ENCODE measurements at places on chromosomes 5 and 9. TPM values are rescaled to one million over a fixed set of nuclear protein-coding genes. Genes with fewer than 3 reads are reported as not detected.
A peak's percentile ranks its signal among the peaks of the same experiment; 100 is the strongest.

GRCh38 chr5:150066436-150066835, 19.9 kb downstream of the CSF1R start:
- DNase-seq: no peak

GRCh38 chr9:35976726-35977125, 18.8 kb upstream of the OR2S2 start:
- DNase-seq: no peak

IL5 gene
- polyA plus RNA-seq: not detected

GRCh38 chr5:135977375-135977928, 22.7 kb upstream of the LECT2 start:
- peak; percentile 52 for DNase-seq

CBY3 gene
- 1.4 TPM for polyA plus RNA-seq

ORM2 gene
- polyA plus RNA-seq: not detected

DNA sequence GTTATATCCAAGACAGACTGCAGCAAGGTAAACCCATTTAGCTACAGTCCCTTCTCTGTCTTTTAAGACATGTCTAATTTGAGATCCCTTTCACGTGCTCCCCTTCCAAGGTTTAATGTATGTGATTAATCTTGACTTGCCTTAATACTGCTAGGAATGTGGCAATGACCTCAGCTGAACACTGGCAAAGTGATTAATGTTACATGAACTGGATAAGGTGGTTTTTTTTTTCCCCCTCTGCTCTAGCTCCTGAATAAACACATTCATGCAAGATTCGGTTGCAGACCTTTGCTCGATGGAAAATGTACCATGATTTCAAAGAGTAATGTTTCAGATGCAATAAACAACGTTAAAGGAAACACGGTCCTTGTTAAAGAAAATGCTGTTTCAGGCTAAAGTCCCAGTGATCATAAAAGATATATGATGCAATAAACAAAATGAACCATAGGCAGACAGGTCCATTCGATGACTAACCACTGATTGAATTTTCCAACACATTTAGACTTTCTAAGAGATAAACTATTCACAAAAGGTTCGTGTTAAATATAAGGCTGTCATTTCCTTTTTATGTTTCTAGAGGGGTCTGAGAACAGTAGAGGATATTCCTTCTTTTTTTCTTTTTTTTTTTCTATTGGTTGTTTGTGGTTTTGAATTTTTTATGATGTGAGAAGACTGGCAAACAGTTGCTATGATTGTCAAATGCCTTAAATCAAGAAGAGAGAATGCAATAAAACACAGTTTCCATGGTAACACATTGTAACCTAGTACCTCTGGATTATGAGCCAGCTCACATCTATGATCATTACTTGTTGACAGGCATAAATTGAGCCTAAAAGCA, 44.7 kb upstream of the ZNF608 start:
- no peak for DNase-seq

DNA sequence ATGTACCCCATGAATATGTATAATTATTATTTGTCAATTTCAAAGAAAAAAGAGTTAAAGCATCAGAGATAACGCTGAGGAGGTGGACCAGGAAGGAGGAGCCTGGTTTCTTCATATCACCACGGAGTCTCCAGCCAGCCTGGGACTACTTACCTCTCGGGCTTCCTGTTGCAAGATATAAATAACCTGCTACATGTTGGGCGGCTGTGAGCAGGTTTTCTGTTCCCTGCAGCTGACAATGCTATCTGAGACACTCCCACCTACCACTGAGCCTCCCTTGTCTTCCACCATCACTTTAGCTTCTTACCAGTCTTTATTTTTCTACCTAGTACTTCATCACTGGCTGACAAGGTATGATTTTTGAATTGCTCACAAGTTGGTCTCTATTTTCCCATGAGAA, 102.7 kb upstream of the CPEB4 start:
- no peak for DNase-seq

- DNase-seq: no peak
Observed at GRCh38 chr9:134809826-134810225, 70.8 kb upstream of the FCN2 start.

GRCh38 chr5:108649106-108649505, 98.6 kb upstream of the FER start:
- no peak for DNase-seq

RLN2 gene
- polyA plus RNA-seq: 5.6 TPM

DNA sequence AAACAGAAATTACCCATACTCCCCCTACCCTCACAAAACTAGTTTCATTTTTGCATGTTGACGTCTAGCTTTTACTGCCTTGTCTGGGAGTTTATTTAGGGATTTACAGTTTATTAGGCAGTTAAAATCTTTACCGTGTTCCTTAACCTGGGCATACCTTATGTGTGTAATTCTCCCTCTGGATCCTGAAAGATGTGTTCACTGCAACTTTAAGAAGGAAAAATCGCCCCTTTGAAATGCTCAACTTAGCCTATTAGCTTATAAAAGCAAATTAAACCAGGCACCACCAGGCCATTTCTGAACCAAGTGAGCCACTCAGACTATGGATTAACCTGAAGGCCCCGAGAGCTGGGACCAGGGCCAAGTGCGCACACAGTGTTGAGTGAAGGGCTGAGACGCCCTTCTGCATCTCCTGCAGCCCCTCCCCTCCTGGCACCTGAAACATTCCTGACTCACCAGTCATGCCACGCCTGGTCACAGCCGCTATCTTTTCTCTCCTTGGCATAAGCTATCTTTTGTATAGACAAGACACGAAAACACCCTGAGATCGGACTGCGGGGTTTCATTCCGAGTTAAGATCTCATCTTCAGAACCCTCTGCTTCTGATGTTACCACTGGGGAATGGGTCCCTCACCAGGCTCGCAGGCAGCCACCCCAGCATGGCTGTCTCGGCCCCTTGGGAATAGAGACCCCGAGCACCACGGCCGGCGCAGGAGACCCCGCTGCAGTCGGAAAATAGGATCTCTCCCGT, 111.9 kb downstream of the ROR2 start:
- no peak for DNase-seq

AQP7 gene
- polyA plus RNA-seq: not detected

F2R gene
- 0.43 TPM for polyA plus RNA-seq

DNA sequence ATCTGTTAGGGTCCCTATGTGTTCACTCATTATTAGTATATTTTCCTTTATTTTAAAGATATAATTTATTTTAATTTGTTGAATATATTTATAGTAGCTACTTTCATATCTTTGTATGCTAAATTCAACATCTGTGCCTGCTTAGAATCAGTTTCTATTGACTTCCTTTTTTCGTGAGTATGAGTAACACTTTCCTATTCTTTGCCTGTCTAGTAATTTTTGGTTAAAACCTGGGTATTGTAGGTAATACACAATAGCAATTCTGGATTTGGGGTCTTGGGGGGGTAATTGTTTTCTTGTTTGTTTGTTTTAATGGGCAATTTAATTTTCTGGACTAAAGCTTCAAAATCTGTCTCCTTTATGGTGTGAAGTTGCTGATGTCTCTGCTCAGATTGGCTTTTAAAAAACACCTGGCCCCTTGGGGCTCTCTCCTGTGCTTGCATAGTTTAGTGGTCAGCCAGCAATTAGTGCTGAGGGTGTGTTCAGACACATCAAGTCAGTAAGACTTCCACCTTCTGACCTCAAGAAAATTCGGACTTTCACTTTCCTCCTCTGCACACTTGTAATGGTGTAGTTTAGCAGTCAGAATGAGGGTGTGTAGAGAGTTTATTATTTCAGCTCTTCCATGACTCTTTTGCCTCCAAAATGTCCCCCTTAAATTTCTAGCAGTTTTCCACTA, 124.4 kb upstream of the MAP1B start:
- DNase-seq: no peak

DNA sequence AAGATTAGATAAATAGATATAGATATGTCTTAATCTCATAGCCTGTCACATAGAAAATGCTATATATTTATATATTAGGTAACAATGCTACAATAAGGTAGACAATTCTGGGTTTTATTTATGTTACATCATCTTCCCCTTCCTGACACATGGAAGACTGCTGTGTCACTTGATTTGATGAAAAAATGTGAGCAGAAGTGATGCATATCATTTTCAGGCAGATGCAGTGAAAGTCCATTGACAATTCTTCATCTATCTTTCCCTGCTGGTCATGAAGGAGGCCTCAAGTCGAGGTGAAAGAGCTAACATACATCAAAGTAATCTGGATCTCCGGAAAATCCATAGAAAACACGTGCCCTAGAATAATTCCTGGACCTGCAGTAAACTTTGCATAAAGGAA, 57.8 kb upstream of the CHD1 start:
- no peak for DNase-seq
